ENCODE measurements at places on chromosomes 11 and 22. TPM values are rescaled to one million over a fixed set of nuclear protein-coding genes. Genes with fewer than 3 reads are reported as not detected.

DNA sequence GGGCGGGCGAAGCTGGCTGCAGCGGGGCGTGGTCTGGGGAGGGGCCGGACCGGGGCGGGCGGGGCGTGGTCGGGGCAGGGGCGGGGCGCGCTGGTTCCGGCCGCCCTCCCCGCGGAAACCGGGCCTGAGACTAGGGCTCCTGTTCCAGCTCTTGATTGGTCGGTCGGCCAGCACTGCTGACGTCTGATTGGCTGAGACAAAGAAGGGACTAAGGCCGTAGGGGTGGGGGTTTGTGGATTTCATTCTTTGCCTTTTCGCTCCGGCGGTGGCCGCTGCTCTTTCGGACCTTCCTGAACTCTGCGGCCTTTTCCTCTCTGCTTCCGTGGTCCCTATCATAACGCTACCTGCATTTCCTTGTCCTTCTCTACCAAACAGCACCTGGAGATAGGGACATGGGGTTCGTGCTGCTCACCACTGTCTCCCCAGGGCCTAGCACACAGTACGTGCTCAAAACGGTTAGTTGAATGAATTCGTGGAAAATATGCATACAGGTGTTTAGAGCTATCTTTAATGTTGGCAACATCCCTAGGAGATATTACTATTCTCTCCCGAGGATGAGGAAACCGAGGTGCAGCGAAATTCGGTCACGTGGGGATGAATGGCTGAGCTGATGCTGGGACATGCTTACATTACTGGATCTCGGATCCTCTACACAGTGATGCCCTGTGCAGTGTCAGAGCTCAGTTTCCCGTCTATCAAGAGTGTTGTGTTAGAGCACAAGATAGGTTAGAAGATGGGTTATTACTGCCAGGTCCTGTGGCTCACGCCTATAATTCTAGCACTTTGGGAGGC lies 62.8 kb downstream of the NFAM1 start:
- H3K4me1 ChIP-seq: peaks cover 38% of the 10 kb centered on the region
- H3K4me3 ChIP-seq: peak overlapping the region; percentile 50
- DNase-seq: peak; percentile 90
- H3K27ac ChIP-seq: no peak overlapping the region
- no peaks in the 10 kb centered on the region for H3K36me3 ChIP-seq
- H3K27me3 ChIP-seq: peaks cover 23% of the 10 kb centered on the region

DNA sequence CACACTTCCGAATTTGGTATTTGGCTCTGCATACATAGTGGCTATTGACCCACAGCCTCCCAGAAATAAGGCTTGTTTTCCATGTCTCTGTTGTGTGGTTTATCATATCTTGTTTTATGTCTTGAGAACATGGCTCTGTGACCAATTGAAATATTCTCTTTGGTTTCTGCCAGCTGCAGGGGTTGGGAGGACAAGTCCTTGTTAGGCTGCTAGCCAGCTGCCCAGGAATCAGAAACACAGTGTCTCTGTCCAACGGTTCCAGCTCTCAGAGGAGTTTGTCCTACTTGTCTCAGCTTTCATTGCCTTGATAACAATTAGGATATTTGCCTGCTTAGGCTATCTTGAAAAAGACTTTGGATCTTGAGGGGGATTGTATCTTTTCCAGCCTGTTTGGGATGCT lies 6.0 kb upstream of the SLC7A4 start:
- no peaks in the 10 kb centered on the region for H3K27me3 ChIP-seq
- no peak for DNase-seq
- H3K36me3 ChIP-seq: no peaks in the 10 kb centered on the region
- no peak overlapping the region for H3K4me3 ChIP-seq
- no peaks in the 10 kb centered on the region for H3K4me1 ChIP-seq
- H3K27ac ChIP-seq: no peak overlapping the region

DNA sequence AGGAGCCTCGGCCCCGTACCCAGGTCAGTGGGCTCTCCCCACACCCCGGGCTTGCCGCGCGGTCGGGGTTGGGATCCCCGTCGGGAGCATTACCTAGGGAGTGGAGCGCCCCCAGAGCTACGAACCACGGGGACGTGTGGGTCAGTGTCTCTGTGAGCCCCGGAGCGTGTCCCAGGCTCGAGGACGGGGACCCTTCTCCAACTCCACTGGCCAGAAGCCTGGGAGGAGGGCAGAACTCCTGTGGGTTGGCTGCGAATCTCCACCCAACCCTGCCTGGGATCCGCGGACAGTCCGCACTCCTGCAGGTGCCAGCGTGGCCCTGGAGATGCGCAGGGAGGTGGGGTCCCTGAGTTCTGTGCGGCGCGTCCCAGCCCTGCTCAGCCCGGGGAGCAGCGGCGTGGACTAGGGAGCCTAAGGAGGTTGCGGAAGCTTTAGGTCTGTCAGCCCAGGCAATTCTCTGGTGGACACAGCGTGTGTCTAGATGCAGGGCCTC lies 346 bp downstream of the PPFIBP2 start:
- no peaks in the 10 kb centered on the region for H3K27me3 ChIP-seq
- no peak for DNase-seq
- peaks cover 38% of the 10 kb centered on the region for H3K4me1 ChIP-seq
- peak overlapping the region; percentile 93 for H3K27ac ChIP-seq

DNA sequence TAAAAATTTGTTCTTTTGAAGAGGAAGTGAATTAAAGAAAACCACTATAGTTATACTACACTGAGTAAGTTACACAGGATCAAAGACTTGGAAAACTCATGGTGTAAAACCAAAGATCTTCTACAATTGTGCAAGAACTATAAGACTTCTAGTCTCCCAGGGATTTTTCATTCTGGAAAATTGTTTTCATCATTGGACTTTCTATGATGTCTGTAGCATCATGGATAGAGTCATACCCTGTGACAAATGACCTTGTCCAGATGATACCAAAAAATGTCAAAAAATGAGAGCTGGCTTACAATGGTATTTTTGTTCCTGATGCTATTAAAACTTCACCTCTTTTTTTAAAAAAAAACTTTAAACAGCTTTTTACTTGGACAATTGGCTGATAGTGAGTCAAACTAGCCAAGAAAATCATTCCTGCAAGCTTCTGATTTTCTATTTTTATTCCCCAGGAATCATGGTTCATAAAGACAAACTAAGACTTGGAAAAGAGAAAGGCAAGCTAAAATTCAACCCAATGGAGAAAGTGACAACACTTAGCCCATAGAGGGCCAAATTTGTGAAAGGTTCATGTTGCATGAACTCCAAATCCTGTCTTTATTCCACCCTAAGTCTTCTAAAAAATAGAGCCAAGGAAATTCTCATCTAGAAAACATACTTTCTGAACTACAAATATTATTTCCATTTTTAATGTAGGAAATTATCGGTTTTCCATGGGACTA lies 30.7 kb downstream of the ME3 start:
- H3K4me1 ChIP-seq: peaks cover 16% of the 10 kb centered on the region
- H3K36me3 ChIP-seq: no peaks in the 10 kb centered on the region
- no peak for DNase-seq
- no peaks in the 10 kb centered on the region for H3K27me3 ChIP-seq
- no peak overlapping the region for H3K4me3 ChIP-seq

DNA sequence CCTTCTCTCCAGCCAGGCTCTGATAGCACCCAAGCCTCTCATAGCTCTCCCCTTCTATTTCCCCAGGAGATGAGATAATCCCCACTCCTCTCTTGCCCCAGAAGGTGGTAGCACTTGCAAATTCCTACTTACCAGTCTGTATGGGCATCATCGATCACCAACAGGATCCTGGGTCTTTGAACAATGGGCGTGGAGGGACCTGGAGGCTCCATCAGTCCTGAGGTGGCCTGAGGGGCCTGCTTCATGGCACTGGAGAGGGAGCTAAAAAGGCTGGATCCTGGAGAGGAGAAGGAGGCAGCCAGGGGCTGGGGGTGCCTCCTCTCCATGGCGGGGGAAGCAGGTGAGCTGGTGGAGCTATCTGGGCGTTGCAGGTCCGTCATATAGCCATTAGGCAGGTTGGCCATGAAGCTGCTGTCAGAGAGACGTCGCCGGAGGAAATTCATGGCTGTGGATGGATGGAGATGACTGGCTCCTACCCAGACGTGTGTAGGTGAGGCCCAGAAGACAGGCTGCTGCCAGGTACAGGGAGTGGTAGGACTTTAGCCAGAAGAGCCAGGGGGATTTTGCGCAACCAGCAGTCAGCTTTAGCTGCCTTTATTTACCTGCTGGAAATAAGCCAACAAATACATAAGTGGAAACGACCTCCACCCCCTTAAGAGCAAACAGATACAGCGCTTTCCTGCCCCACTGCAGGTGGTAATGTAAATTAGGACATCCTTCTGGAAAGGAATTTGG lies 51.8 kb downstream of the SYN3 start:
- H3K4me3 ChIP-seq: no peak overlapping the region
- no peak overlapping the region for H3K27ac ChIP-seq
- no peak for DNase-seq

DNA sequence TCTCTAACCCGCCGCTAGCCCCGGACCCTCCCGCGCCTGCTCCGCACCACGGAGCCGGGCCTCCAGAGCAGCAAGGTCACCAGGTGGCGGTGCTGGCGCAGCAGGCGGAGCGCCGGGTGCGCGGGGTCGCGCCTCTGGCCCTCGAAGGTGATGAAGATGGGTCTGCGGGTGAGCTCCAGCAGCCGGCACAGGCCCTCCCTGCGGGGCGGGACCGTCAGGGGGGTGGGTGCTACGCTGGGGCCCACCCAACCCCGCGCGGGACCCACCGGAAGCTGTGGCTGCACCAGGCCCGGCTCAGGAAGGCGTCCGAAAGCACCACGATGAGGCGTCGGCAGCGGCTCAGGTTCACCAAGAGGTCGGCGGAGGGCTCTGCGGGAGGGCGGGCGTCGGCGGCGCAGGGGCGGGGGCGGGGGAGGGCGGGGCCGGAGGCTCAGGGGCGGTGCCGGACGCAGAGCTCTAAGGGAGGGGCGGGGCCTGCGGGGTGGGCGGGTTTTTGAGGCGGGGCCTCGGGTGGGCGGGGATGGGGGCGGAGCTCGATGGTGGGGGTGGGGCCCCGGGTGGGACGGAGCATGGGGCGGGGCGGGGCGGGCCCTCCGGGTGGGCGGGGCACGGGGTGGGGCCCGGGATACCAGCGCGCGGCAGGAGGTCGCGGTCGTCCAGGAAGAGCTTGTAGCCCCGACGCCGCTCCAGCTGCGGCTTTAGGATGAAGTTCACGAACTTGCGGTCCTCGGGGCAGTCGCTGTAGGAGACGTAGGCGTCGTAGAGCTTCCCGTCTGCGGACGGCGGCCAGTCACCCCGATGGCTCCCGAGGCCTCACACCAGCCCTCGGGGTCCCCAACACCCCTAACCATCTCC lies 7.8 kb downstream of the SIGIRR start:
- peak overlapping the region; percentile 69 for H3K4me3 ChIP-seq
- peak overlapping the region; percentile 89 for H3K27ac ChIP-seq
- no peaks in the 10 kb centered on the region for H3K27me3 ChIP-seq
- peak; percentile 82 for DNase-seq
- H3K4me1 ChIP-seq: peaks cover 10% of the 10 kb centered on the region
- H3K36me3 ChIP-seq: no peaks in the 10 kb centered on the region

DNA sequence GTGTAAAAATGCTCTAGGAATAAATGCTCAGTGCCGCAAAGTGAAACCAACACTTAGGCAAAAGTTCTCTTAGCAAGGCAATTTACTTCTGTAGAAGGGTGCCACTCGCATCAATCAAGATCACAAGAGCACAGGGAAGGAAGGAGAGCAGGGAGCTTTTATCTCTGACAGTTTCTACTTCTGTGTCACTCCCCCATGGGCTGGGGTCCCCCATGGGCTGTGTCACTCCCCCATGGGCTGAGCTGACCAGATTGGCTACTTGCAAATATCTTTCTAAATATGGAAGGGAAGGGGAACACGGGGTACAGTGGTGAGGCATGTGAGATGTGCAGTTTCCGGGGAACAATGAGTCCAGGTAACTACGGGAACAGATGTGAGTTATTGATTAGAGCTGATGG lies 397 bp downstream of the OR52N2 start:
- H3K4me1 ChIP-seq: no peaks in the 10 kb centered on the region
- H3K27ac ChIP-seq: no peak overlapping the region
- DNase-seq: no peak
- H3K4me3 ChIP-seq: peak overlapping the region; percentile 58
- H3K27me3 ChIP-seq: no peaks in the 10 kb centered on the region

DNA sequence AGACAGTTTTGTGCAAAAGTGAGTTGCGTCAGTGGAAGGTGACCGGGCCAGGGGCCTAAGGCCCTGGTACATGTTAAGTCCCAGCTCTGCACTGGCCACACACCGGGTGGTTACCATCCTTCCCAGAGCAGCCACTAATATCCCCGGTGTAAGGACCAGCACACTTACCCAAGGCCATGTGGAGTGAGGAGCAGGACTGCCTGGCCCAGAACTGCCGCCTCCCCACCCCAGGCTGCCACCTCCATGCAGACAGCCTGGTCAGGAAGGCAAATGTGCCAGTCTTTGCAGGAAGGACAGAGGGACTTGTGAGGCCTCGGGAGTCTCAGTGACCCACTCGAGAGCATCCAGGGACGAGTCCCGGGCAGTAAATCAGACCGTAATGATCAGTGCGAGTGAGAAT lies 102.9 kb downstream of the MORC2 start:
- no peaks in the 10 kb centered on the region for H3K27me3 ChIP-seq
- DNase-seq: no peak
- no peak overlapping the region for H3K4me3 ChIP-seq
- H3K4me1 ChIP-seq: no peaks in the 10 kb centered on the region
- H3K36me3 ChIP-seq: no peaks in the 10 kb centered on the region

DNA sequence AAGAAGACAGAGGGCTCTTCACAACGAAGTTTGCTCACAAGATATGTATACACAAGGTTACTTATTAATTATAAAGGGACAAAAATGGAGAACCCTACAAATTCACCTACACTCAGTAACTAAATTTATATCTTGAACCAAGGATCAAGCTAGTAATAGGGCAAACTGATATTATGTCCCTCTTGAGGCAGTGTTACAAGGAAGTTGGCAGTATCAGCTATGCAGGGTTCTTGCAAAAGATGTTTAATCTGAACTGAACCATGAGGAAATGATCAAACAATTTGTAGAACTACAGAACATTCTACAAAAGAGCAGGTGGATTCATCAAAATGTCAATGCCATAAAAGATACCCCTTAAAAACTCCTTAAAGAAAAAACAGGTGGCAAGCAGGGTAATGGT lies 10.7 kb downstream of the CADM1 start:
- H3K4me3 ChIP-seq: no peak overlapping the region
- no peak overlapping the region for H3K27ac ChIP-seq
- peaks cover 5% of the 10 kb centered on the region for H3K27me3 ChIP-seq

DCDC1 gene
- total RNA-seq: not detected

PNPLA3 gene
- total RNA-seq: not detected

LMO2 gene
- total RNA-seq: 11.2 TPM

CD3D gene
- not detected for total RNA-seq

OR5D18 gene
- total RNA-seq: not detected
